ENCODE measurements at places on chromosomes 3 and 15.

- no peak for DNase-seq
These were observed 262.0 kb upstream of the UMPS start for GRCh38 chr3:124467980-124468902.

DNA sequence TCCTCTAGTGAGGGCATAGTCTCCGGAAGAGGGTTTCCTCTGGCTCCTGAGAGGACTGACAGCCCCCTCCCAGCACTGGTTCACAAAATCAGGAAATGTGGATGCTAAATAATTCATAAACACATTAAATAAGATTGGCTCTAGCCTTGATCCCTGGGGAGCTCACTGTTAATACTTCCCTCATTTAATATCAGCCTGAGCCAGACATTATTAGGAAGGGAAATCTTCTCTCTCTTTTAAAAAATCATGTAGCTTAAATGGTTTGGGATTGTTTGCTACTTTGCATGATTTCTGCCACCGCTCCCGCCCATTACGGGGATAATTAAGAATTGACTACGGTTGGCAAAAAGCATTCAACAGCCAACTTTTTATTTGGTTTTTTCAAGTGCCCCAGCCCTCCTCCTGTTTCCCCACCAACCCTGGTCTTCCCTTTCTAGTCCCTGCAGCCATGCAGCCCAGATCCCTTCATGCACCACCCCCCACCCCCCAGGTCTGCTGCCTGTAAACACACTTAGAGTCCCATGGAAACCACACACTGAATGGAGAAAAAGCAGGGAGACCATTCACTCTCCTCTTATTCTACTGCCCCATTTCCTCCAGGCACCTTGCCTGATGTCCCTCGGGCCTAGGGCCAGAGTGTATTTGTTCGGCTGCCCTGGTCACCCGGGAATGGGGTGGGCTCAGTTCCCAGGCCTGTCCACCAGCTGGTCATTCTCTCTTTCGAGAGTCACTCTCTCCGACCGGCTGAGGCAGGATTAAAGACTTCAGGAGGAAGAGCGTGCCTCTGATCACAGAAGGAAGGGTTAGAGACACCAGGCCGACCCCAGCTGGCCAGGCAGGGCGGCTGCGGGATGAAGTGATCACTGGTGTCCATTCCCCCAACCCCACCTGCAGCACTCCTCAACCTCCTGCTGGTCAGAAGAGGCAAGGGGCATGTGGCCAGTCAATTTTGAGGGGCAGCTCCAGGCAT lies 45.1 kb downstream of the SEMA5B start:
- no peak for DNase-seq

DNA sequence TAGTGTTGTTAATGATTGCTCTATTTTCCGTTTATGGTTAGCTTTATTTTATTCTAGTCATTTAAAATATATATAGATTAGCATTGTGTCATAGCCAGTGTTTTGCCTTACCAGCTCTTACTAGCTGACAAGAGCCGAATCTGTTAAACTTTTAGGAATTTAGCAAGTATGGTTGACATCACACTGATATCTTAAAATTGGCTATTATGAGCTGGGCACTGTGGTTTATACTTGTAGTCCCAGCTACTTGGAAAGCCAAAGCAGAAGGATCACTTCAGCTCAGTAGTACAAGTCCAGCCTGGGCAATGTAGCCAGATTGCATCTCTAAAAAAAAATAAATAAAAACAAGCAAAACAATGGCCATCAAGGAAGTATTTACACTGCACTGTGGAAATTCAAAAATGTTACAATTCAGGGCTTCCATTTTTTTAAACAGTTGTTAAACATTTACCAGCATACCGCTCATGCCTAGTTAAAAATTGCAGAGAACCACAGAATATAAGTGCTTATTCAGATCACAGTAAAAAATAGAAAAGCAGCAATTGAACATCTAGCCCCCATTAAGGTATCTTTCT lies 208.4 kb upstream of the CGNL1 start:
- no peak for DNase-seq

GRCh38 chr3:37742574-37743212 lies 119.0 kb upstream of the CTDSPL start:
- DNase-seq: no peak

GRCh38 chr15:65580287-65580686 lies 30.6 kb downstream of the INTS14 start:
- DNase-seq: no peak

DNA sequence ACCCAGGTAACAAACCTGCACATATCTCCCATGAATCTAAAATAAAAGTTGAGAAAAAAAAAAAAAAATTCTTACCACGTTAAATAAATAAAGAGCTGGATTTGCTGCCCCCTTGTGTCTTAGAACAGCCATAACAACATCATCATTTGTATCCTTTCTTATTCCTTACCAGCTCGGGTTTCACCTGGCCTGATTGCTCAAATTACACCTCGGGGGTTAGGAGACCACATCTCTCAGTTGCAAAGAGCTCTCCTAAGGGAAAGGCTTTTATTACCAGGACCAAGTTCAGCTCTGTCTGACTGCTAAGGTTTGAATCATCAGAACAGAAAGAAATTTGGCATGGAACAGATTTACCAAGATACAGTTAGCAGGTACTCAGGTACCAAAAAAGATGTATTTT lies 25.8 kb upstream of the RPL39L start:
- peak; percentile 5 for DNase-seq

DNA sequence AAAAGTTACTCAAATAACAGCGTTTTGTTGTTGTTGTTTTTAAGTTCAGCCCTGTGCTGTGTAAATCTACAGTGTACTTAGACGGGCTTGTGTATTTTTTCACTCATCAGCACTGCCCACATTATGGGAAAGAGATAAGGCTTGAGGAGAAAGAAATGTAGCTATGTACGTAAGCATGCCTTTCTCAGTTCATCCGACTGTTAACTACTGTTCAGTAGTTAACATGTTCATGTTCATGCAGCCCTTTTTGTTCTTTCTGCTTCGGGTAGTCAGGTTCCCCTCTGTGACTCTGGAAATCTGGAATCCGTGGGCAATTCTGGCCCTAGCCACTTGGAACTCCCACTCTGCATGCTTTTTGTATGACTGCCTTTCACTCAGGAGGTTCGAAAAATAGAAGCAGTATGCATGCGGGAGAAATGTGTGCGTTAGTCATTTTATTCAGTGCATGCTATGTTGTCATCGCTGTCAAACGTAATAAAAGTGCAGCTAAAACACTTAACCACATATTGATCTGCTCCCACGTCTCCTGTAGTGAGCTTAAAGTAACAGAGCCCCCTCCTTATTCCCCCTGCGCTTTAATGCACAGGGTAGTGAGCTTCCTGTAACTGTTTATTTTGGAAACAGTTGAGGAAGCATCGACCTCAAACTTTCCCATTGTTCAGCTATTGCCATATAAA lies 283.1 kb upstream of the NR2F2 start:
- no peak for DNase-seq

- DNase-seq: no peak
These were observed 358.7 kb downstream of the SQOR start for GRCh38 chr15:45993508-45993907.
